Suppressor macrophage treated with lipopolysaccharide for 4 hours (primary cell): ENCODE measurements at places on chromosomes 16 and 17.
A peak's percentile ranks its signal among the peaks of the same experiment; 100 is the strongest.

DNA sequence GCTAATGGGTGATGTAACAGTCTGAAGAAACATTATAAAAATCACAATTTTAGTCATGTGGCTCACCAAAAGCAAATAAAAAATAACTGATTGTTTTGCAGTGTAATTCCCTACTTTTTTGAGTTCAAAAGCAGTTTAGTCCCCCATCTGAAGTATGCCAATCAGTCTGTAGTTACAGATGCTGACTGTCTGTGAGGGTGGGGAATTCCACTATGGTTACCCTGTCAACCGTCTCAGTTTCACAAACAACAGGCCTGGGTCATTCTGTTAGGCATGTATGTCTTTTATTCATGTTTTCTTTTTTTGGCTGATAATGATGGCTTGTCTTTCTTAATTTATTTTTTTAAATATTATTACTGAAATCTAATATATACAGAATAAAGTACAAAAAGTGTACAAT lies 69.3 kb downstream of the STXBP4 start:
- DNase-seq: no peak

GRCh38 chr17:18247613-18248001 lies 10.9 kb downstream of the FLII start:
- no peak for DNase-seq

DNA sequence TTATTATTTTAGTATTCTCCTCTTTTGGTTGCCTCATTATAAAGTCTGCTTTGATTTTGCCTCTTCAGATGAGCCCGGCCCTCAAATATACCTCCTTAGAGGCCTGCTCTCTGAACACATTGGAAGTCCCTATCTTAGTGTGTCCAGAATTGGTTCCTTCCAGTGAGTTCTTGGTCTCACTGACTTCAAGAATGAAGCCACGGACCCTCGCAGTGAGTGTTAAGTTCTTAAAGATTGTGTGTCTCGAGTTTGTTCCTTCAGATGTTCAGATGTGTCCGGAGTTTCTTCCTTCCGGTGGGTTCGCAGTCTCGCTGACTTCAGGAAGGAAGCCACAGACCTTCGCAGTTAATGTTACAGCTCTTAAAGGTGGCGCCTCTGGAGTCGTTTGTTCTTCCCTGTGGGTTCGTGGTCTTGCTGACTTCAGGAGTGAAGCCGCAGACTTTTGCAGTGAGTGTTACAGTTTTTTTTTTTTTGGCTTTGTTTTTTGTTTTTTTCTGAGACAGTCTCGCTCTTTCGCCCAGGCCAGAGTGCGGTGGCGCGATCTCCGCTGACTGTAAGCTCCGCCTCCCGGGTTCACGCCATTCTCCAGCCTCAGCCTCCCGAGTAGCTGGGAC lies 45.8 kb upstream of the NOS2 start:
- DNase-seq: no peak

DNA sequence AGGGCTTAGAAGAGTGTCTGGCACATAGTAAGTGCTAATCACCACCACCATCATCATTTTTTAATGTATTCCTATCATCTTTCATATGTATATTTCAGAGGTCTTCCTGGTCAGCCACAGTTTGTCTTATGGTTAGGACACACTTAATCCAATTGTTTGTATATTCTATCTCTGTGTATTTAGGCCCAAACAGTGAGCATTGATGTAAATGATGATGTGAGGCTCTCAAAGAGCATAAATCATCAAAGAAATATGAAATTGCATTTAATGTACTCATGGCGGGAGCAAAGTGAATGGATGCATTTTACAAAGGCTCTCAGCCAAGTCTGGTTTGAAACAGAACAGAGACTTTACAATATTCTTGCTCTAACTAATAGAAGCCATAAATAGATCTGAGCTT lies 24.1 kb upstream of the MPHOSPH6 start:
- no peak for DNase-seq

- DNase-seq: peak; percentile 83
Observed at GRCh38 chr17:74957935-74958740, 14.4 kb downstream of the HID1 start.

DNA sequence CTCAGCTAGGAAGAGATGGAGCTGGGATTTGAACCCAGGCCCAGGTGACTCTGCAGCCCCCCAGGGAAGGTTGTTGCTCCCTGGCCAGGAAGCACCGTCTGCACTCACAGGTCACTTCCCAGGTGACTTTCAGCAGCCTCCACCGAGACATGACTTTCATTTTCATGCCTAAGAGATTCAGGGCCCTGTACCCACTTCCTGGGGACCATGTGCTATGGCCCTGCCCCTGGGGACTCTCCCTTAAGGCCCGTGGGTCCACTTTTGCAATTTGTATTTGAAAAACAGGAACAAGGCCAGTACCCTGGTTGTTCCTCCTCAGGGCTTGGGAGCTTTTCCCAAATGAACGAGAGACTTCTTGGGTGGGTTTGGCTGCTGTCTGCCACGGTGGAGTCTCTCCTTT lies 191.0 kb downstream of the IRF8 start:
- peak; percentile 47 for DNase-seq

DNA sequence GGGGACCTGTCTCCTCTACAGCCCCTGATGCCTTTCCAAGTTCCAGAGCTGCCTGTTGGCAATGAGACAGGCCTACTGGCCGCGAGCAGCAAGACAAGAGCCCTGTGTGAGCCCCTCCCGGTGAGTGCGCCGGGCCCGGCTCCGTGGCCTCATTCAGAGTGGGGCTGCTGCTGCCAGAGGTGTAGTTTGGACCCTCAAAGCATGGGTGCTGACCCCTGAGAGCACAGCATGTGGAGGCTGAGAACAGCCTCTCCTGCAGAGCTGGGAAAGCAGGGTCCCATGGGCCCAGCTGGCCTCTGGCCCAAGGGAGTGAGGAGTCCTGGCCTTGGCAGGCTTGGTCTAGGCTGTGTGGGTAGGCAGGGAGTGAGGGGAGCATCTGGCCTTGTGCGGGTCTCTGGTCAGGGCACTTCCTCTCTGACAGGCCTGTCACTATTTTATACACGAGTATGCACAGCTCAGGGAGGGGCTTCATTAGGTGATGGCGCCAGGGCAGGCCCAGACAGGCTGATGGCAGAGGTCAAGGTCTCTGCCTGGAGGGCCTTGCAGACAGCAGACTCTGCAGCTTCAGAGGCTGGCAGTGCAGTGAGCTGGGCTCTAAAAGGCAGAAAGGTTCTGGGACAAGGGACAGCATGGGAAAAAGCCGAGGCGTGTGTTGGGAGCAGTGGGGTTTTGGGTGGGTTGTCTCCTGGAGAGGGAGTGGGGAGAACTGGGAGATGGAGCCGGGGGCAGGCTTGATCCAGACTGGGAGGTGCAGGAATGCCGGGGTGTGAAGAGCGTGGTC lies 43.4 kb downstream of the ADCY7 start:
- DNase-seq: no peak

DNA sequence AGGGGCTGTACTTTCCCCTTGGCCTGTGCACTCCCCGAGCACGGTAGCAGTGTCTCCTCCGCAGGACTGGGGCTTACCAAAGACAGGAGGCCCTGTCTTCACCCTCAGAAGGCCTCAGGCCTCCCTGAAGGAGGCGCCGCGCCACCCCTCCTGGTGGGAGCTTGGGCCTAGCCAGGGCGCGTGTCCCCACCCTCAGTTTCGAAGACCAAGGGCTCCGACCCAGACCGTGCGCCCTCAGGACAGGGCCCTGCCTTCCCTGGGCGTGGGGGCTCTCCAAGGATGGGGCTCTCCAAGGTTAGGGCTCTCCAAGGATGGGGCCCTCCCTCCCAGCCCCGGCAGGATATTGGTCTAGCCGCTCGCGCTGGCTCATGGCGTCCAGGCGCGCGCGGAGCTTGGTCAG lies 11.8 kb downstream of the PLCD3 start:
- no peak for DNase-seq

DNA sequence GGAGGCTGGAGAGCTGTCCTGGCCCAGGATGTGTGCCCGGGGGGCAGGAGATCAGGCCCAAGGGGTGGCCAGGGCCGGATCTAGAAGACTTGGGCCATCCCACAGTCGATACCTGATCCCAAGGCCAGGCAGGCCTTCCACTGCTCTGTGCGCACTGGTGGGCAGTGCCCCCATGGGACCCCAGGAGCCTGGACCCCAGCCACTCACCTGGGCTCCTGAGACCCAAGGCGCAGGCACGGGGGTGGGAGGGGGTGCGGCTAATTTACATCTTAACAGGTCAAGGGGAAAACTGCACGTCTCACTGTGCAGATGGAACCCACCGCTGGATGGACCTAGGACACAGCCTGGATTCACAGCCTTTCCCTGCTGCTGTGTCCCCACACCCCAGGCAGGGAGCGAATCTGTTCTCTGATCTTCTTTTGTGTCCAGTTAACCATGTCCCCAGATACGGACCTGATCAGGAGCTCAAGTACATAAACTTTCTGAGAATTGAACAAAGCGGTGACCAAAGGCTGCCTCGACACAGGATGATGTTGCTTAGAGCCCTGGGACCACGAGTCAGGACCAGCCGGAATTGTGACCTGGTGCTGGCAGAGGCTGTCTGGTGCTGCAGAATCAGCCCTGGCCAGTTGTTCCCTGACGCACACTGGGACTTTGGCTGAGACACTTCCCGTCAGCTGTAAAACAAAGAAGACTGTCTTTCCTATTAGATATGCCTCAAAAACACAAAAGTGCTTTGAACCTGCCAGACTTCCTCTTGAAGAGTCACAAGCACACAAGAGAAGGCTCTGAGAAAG lies 60.6 kb downstream of the TNFRSF13B start:
- DNase-seq: no peak

DNA sequence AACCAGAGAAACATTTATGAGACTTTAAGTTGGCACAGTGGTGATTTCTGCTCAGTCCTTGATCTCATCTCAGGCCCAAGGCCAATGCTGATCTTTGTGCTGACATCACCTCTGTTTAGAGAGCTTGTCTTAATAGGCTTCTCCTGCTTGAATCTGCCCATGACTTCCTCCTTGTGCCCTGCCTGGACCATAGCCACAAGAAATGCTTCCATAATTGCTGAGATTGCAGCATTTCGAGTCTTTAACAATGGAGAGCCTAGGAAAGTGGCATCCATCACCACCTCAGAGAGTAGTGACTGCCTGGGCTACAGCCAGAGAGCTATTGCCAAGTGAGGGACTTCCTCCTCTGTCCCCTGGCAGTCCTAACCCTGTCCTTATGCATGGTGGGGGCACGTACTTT lies 25.1 kb upstream of the MMP2 start:
- DNase-seq: peak; percentile 43

- no peak for DNase-seq
Observed at GRCh38 chr17:65455972-65456343, 105.5 kb downstream of the AXIN2 start.

GRCh38 chr17:9636501-9636900 lies 8.8 kb upstream of the USP43 start:
- DNase-seq: no peak

DNA sequence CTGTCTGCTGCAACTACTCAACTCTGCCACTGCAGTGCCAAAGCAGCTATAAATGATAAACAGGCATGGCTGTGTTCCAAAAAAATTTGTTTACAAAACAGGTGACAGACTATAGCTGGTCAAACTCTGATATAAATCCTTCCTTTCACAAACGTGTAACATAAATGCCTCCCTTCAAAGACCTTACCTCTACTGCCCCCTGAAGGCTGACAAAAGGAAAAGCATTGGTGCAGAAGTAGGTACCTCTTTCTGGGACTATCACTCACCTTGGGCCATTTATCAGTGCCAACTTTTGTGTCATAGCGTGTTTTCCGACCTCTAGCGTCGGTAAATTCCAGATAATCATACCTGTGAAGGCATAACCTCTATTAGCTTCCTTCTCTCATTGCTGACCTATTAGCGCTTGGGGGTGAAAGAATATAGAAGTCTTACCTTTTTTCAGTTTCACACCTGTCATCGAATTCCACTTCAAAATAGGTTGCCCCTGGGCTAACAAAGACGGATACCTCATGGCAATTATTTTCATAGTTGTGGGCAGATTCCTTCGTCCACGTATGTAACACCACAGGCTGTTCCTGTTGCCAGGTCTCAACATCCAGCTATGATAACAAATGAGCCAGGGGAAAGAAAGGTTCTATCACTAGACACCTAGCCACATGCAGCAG lies 67.9 kb downstream of the ZZEF1 start:
- peak; percentile 16 for DNase-seq

DNA sequence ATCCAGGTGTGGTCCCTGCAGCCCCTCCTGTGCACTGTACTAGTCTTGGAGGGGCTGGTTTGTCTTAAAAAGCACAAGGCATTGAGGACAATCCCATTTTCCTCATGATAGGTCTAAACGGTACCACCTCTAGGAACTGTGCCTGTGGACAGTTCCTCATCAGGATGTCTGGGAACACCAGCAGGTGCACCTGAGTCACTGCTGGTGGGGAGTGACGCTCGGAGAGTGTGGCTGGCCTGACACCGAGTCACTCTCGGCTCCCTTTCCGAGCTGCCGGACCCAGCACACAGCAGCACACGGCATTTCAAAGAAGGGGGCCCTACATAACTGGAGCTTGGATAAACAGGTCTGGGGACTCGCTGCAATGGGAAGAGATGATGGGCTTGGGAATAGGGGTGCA lies 25.6 kb downstream of the LRRC75A start:
- DNase-seq: no peak

DNA sequence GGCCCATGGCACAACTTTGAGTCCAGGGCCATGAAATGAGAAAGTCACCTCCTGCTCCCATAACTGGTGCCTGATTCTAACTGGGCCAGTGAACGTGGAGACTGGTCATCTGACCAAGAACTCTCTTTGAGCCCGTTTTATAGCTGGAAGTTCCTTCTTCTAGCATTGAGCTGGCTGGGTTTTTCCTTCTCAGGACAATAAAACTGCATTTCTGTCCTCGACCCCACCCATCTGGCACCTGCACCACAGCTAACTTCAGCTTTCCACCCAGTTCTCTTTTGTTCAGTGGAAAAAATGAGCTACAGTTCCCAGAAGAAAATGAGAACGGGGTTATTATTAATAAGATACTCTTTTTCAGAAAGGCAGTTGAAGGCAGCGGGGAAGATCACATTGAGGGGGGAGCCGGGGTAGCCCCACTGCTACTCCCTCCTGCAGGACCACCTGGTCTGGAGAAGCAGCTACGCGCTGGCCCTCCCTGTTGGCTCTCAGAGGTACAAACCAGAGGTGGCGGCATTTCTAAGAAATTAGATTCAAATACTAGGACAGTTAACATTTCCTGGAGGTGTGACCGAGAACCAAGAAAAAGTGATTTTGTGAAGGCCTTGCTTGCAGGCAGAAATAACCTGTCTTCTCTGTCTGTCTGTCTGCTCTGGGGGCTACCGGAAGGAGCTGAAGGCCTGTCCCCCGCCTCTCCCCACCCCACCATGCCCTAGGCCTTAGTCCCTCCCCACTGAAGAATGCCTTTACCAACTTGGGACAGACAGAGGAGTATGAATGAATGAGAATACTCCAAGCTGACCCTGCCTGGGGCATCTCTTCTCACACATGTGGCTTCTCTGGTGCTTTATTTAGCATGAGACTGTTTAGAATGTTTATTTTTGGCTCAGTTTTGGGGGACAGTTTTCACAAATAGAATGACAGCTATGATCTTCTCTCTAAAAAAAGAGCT lies 123.9 kb downstream of the XYLT1 start:
- DNase-seq: peak; percentile 41

GRCh38 chr16:85663891-85664321 lies 24.8 kb downstream of the GINS2 start:
- no peak for DNase-seq

DNA sequence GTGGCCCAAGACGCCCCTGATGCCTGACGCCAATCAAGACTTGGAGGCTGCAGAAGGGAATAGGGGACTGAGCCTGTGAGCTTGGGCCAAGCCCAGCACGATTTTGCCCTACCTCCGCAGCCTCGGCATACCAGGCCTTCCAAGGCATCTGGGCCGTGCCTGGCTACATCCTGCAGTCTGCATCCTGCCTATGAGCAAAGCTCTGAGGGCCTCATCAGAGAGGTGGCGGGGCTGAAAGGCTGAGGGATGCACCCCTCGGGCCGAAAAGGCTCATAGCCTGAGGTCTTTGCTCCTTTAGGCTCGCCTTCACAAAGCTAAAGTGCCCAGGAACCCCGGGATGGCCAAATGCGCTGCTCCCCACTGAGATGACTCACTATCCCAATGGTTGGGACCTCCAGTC lies 2.5 kb downstream of the SEZ6 start:
- no peak for DNase-seq
